ENCODE measurements at places on chromosomes 7 and 10. TPM values are rescaled to one million over a fixed set of nuclear protein-coding genes. Genes with fewer than 3 reads are reported as not detected.

ANXA8L1 gene
- total RNA-seq: 34.6 TPM

DNA sequence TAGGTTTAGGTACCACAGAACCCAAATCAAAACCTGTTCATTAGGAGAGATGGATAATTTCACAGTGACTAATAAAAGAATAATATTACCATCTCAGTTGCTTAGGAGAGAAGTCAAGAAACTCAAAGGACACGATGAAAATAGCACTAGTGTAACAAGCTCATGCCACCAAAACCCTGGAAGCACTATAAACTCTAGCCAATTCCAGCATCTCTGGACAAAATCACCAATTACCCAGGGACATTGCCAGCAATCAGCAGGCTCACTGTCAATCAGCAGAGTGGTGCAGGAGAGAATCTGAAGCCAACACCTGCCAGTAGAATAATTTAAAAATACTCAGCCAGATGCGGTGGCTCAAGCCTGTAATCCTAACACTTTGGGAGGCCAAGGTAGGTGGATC, 88.9 kb downstream of the ARMH3 start:
- no peak for DNase-seq

GRCh38 chr10:58576751-58577436, 64.2 kb downstream of the BICC1 start:
- no peak for DNase-seq

- no peak for DNase-seq
These were observed 78.1 kb upstream of the VWDE start for GRCh38 chr7:12481722-12482121.

DNA sequence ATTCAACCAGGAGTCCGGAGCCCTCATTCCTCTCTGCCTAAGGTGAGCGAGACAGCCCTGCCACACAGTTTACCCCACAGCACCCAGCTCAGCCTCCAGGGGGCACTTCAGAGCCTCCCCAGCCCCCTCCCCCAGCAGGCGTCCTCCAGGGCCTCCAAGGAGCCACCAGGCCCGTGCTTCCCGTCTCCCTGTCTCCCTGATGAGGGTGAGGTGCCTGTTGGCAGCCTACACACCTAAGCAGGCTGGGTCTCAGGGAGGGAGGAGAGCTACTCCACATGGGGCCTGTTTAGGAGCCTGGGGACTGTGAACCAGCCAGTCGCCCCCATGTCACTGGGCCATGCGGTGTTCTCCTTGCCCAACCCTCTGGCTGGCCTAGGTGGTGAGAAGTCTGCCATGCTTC, 28.9 kb upstream of the TRIM8 start:
- no peak for DNase-seq

- DNase-seq: no peak
These were observed 445.9 kb upstream of the LRRN3 start for GRCh38 chr7:110645060-110645459.

DNA sequence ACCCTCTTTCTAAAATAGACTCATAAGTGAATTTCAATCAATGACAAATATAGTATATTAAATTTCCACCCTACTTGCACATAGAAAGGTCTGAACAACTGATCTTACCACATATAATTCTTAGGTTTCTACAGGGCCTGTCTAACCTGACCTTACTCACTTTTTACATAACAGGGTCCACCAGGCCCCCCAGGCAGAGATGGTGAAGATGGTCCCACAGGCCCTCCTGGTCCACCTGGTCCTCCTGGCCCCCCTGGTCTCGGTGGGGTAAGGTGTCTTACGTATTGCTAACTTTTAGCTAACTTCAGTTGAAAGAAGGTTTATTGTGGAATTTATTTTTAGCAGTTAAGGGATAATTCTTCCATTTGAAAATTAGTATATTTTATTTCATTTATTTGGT, 5.3 kb downstream of the COL1A2 start:
- DNase-seq: no peak

GRCh38 chr7:7148798-7149481, 33.4 kb upstream of the C1GALT1 start:
- DNase-seq: peak; percentile 73

GJD4 gene
- not detected for total RNA-seq

Measured in upper lobe of right lung (tissue), 1 donor.